ENCODE measurements at places on chromosomes 2 and 18.

DNA sequence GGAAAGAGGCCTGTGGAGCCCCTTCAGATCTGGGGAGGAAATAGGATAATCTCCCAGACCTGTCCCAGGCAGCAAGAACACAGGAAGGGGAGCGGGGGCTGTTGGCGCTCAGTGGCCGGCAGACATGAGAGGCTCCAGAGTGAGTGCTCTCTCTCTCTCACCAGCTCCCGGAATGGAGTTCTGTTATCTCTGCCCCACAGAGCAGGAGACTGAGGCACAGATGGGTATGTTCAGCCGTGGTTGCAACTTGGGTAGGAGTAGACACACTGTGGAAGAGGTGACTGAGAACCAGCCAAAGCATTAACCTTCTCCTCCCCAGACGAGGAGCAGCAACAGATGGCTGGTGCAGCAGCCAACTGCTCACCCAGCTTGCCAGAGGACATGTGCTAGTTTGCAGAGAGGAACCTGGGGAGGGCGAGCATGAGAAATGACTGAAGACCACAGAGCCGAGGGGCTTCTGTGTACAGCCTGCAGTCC lies 82.0 kb downstream of the NRP2 start:
- DNase-seq: no peak

DNA sequence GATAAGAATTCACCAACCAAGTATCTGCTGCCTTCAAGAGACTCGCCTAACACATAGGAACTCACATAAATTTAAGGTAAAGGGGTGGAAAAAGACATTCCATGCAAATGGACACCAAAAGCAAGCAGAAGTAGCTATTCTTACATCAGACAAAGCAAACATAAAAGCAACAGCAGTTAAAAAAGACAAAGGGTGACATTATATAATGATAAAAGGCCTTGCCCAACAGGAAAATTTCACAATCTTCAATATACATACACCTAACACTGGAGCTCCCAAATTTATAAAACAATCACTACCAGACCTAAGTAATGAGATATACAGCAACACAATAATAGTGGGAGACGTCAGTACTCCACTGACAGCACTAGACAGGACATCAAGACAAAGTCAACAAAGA lies 41.4 kb downstream of the NEMP2 start:
- DNase-seq: no peak

- DNase-seq: no peak
Measured at GRCh38 chr18:33472509-33472908, 32.0 kb upstream of the CCDC178 start.

DNA sequence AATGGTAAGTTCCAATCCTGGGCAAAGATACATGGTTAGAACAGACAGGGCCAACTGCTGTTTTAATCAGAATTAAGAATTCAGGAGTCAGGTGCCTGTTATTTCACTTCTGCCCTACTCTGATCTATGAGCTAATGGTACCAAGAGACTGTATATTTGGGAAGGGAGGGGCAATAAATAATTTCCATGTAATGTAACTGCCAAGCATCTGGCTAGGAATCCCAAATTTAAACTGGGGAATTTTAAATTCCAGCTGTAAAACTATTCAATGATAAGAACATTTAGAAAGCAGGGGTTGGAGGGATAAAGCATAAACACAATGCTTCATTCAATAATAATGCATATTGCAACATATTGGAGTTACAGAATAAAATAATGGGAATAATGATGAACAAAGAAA lies 49.7 kb downstream of the SCN7A start:
- DNase-seq: no peak

- DNase-seq: no peak
Measured at GRCh38 chr18:79933765-79934164, 17.7 kb downstream of the SLC66A2 start.

DNA sequence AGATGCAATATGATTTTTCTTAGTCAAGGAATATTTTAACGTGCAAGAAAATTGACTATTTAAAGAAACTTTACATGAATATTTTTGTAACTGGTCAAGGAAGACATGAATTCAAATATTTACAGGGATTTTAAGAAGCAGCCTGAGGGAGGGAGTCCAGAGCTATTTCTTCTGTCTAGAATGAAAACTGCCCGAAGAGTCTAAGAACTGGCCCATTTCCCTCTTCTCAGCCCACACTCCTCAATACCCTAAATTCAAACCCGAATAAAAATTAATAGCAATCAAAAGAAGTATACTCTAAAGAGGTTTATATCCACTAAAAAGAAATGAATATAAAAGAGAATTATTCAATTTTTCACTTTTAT lies 6.5 kb upstream of the NDUFV2 start:
- no peak for DNase-seq

DNA sequence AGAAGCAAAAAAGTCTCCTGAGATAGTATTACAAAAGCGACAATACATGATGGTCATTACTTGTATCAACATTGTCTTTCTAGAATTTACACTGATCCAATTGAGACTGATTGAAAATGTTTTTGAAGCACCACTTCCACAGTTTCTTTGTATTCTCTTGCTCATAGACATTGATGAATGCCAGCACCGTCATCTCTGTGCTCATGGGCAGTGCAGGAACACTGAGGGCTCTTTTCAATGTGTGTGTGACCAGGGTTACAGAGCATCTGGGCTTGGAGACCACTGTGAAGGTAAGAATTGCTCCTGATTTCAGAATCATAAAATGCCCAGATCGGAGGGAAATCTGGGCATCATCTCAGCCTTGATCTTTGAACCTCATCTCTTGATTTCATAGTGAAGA lies 175.1 kb upstream of the RASGRP3 start:
- DNase-seq: no peak

DNA sequence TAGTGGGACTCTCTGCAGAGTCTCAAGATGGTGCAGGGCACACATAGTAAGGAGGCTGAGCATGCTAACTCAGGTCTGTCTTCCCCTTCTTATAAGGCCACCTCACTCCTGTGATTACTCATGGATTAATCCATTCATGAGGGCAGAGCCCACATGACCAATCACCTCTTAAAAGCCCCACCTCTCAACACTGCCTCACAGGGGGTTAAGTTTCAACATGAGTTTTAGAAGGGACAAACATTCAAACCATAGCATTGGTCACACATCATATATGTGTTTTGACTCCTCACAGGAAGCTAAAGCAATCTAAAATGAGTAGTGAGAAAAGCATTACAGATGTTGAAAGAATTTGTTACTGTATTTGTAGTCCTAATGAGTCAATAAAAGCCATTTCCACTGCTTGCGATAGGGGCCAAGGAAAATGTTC lies 57.5 kb downstream of the DTNA start:
- DNase-seq: no peak

DNA sequence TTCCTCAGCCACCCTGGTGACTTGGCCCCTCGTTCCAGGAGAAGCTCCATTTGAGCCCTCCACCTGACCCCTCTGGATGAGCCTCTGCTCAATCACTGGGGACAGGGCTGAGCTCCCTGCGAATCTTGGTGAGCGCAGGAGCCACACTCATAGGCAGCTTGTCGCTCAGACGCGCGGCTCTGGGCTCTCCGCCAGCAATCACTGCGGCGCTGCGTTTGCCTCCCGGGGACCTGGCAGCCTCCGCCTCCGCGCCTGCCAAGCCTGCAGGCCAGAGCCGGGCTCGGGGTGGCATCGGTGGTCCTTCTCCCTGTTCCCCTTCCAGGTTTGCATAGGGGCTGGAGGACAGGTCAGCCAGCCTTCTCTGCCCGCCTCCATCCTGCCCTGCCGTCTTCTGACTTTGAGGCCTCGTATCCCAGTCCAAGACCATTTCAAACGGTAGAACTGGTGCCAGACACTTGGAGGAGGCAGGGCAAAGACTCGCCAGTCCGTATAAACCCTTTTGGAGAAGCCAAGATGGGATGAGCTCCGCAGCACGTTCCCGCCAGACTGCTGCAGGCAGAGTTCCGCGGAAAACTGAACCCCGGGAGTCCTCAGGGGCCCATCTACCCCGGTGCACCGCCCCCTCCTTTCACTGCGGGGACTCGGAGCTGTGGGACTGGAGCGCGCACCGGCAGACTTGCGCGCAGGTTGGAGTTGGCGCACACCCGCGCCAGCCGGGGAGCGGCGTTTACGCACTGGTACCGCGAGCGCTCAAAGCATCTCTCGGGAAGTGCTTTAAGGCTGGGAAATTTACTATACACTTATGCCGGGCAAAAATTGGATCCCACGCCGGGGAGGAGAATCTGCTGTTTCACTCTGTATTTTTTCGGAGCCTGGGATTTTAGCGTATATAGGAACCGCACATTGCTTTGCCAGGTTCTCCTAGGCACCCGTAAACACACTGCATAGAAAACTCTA lies 1.1 kb upstream of the TACR1 start:
- DNase-seq: no peak

DNA sequence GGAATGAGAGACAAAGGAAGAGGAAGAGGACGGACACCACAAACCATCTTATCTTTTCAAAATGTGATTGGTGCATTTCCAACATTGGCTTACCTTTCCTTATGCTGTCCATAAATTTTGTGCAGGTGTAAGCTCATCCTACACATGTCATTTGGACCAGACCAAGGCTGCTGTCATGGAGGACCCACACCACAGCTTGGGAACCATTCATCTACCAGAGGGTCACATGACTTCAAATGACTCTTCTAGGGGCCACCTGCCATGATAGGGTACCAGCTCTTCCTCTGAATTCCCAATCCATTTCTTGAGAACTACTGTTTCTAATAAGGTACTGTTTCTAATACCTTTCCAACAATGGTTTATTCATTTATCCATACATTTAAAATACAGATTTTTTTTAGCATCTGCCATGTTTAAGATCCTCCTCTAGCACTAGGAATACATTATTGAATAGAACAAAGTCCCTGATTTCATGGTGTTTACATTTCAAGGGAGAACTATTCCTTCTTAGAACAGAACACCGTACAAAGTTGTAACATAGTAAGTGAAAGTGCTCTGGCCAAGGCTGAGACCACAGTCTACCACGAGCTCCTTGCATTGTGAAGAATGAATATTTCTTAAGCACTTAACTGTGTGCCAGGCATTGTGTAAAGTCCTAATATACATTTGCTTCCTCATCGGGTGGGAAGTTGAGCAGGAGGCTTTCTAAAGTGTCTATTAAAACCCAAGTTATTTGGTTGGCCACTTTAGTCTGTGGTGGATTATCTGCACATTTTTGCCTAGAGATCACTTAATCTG lies 246.1 kb upstream of the FN1 start:
- DNase-seq: no peak

DNA sequence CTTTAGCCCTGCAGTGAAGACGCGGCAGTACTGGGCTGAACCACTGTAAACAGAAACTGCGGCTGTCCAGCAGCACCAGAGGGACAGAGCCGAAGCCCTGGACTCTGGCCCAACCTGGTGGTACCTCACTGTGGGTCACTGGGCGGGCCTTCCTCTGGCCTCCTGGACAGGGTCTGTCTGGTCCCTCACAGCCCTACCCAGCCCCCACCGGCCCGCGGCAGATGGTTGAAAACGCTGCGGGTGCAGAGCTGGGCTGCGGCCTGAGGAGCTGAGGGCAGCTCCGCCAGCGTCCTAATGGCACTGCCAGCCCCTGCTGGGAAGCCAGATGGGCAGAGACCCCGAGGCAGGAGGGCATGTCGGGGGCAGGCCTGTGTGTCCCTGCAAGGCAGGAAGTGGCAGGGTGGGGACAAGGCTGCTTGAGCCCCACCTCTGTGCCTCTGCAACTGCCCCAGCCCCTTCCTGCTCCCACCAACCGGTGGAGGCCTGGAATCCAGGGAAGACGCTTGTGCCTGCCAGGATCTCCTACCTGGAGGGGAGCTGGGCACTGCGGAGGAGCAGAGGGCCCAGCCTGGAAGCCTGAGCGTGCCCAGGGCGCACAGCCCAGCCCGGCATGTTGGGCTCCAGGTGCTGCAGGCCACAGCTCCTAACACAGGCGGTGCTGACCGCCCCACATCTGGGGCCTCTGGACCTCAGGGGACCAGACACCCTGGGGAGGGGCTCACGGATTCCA lies 36.3 kb downstream of the HS6ST1 start:
- no peak for DNase-seq

GRCh38 chr18:35972197-35973000 lies at the start of gene RMP24:
RMP24 (plus strand) TSS chr18:35972679.
- peak; percentile 90 for DNase-seq

DNA sequence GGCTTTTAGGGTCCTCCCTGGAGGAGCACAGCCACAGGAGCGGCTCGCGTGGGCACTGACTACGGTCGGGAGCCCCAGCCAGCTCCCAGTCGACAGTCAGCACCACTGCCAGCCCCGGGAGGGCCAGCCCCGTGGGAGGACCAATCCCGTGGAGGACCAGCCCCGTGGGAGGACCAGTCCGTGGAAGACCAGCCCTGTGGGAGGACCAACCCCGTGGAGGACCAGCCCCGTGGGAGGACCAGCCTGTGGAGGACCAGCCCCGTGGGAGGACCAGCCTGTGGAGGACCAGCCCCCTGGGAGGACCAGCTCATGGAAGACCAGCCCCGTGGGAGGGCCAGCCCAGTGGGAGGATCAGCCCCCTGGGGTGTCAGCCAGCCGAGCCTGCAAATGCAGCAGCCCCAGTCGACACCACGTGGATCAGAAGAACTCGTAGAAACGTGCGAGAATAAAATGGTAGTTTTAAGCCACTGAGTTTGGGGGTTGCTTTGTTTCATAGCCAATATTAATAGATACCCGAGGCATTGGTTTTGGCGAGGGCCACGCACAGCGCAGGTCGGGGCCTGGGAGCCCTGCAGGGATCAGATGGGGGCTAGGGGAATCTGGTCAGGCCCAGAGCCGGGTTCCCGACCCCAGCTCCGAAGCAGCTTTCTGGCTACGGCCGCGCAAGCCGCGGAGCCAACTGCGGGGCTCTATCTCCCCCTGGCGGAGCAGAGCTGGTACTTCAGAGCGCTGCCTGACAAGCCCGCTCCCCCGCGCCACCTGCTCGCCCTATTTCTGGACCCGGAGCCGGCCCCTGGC lies 73.0 kb downstream of the TEX51 start:
- peak; percentile 38 for DNase-seq

DNA sequence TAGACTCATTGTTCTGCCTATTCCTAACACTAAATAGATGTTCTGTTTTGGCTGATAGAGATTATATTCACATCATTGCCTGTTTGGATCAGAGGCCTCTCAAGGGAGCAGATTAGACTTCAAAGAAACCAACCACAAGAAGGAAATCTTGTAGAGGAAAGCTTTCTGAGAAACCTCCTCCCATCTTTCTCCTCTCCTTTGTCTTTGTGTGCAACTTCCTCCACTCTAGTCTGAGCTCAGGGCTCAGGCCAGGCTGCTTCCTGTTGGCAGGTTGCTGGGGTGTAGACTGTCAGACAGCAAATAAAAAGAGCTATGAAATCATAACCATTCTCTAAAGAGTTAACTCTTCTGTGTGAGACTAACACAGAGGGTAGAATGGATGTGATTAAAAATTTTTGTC lies 113.0 kb downstream of the TGFA start:
- no peak for DNase-seq

Data from stimulated activated CD8-positive, alpha-beta memory T cell treated with anti-CD3 and anti-CD28 coated beads, Interleukin-7, amount 100 ng/mL, for 24 hours (primary cell).